ENCODE measurements at places on chromosomes 3 and 15.

GRCh38 chr3:167653760-167654159, at the start of gene WDR49:
WDR49 (minus strand) TSS chr3:167653942; CDS start chr3:167653425, 517 bp downstream.
- DNase-seq: no peak

DNA sequence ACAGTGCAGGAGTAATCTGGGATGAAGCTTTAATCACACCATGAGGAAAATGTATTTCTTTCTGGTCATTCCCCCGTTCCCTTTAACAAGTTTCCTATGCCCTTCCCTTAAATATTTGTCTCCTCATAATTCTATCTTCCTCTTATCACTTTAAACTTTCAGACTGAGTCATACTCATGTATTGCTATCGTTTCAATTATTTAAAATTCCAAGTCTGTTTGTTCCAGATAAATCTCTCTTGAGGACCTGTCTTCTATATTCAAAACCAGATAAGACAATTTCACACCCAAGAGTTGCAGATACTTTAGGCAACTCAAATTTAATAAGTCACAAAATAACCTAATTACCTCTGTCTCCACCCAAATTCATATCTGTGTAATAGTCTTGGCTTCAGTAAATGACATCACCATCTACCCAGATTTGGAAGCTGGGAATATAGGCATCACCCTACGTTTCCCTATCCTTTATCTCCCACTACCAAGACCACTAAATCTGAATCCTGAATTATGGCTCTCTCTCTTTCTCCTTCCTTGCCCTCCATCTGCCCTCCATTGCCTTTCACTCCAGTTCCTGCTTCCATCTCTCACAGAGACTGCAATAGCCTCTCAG, 220.1 kb downstream of the PYDC2 start:
- no peak for DNase-seq

DNA sequence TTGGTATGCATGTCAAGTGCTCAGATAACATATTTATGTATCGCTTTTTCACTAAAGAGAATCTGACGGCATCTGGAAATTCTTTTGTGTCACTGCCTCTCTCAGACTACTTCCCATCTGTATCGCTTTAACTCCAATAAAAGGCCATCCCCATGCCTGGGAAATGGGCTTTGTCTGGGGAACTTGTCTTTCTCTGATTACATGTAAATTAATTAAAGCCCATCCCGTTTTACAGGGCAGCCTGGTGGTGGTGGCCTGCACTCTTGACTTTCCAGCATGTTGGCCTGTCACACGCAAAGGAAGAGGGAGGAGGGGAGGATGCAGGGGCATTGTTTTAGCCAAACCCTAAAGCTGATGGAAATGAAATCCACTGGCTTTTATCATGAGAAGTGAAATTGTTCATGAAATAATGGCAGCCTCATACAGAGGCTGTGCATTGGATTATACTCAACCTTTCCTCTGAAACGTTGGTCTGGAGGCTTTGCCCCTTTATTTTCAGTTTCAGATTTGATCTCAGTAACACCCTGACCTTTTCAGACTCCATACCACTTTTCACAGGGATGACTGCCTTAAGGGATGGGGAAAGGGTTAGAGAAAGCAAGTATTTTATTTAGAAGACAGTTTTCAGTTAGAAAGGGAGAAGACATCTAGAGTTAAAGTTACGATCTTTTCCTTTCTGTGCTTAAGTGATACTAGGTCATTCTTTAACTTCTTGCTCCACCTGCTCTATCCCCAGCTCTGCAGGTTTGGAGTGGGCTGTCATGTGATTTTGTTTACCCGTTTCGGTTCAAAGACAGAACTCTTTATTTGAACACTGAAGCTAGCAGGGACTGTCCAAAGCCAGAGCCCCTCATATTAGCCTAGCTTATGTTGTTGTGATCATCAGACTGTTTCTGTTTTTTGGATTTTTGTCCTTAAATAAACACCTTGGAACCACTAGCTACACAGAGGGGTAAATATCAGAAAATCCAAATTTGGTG, 94.6 kb upstream of the CTDSPL start:
- no peak for DNase-seq

DNA sequence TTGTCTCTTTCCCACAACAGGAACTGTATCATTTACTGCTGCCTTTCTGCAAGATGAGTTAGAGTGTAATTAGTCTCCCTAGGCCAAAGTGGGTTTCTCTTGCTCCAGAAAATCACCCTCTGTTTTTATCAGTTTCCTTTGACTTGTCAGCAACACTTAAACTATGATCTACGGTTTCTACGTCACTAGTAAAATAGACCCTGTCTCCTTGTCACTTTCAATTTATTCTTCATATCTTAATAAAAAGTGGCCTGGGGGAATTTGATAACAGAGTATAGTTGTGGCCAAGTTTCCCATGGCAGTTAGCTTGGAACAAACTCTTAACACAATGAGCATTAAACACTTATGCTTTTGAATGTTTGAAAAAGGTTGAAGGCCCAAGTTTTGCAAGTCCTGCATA, 79.6 kb downstream of the CGNL1 start:
- no peak for DNase-seq

DNA sequence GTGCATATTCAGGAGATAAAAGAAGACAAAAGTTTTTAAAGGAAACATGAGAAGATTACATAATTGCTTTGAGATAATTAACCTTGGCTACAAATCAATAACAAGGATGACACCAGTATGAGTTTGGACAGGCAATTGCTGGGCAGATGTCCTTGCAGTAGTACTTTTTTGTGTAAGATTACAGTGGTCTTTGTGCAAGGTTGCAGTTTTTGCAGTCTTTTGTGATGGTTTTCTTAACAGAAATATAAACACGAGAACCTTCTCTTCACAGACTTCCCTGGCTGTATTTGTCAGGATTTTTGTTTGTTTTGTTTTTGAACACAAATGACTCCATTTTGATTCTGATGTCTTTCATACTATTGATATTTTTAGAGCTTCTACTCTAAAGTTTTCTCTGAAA, 128.3 kb upstream of the ALCAM start:
- no peak for DNase-seq

GRCh38 chr3:127082066-127082465, 99.2 kb downstream of the PLXNA1 start:
- DNase-seq: no peak
